ENCODE measurements at places on chromosomes 16 and 17.

DNA sequence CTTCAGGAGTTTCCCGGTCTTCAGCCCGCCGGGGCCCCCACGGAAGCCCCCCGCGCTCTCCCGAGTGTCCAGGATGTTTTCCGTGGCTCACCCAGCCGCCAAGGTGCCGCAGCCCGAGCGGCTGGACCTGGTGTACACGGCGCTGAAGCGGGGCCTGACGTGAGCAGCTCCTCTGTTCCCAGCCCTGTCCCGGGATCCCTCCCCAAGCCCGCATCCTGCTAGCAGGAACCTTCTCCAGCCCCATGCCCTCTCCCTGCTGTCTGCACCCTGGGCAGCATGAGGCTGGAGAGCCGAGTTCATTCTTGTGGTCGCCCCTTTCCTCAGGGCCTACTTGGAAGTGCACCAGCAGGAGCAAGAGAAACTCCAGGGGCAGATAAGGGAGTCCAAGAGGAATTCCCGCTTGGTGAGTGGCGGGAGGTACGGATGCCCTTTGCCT, 10.1 kb downstream of the RIPOR1 start:
- no peak for DNase-seq

- no peak for DNase-seq
Measured at GRCh38 chr17:1787301-1787902, 25.5 kb downstream of the SERPINF1 start.

GRCh38 chr17:62626719-62627218, 701 bp upstream of the MRC2 start:
- no peak for DNase-seq

- no peak for DNase-seq
Measured at GRCh38 chr17:15947271-15947670, 2.3 kb downstream of the ADORA2B start.

- DNase-seq: no peak
Measured at GRCh38 chr17:49180998-49181635, 29.3 kb downstream of the GNGT2 start.

DNA sequence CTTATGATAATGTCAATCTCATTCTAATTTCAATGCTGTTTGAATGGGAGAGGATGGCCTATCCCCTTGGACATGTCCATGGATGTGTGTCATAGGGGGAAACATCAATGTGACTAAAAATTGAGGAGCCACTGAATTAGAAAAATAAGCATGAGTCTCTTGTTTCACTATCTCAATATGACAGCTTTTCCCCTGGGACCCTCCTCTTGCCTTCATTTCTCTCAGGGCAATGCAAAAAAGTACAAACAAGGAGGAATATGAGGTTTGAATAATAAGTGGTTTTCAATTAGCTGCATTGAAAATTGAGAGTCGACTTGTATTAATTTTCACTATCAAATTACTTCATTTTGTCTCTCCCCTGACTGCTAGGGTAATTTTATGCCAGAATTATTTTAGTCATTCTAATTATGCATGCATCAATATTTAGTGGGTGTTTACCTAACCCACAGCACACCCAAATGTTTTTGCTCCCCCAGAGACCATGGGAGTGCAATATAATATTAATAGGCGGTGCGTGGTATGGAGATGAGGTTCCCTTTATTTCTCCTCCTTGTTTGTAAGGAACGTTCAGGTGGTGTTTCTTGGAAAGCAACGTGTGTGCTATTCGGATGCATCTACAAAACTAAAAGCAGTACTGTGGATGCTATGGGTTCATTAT, 6.8 kb upstream of the SDR42E1 start:
- no peak for DNase-seq

DNA sequence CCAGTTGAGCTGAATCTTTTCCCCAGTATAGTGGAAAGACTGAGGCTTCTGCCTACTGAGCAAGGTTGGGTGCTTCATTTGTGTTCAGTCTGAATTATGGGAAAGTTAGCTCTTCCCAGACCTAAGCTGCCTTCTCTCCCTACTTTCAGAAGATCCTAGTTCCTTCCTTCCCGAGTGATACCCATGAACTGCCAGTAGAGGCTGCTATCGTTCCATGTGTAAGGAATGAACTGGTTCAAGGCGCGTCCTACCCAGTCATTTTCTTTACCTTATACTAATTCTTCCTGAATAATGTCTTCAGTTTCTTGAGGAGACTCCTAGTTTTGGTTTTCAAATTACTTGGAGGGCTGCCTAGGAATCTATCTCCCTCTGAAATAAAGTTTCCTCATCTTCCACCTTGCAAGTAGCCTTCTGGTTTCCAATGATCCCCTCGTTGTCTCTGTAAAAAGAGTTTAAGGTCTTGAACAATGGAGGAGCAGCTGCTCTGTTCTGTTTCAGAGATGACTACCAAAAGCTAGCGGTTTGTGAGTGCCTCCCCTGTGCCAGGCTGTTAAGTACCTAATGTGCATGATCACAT, 934 bp upstream of the AOC2 start:
- no peak for DNase-seq
